Osteocyte (in vitro differentiated cells): ENCODE measurements at places on chromosomes 1 and 21. TPM values are rescaled to one million over a fixed set of nuclear protein-coding genes. Genes with fewer than 3 reads are reported as not detected.

The HLX gene
- total RNA-seq: 0.54 and 1.5 TPM in 2 replicates

The FAM177B gene
- not detected in 2 replicates for total RNA-seq

The ERG gene
- 11.0 and 11.5 TPM in 2 replicates for total RNA-seq

The KCNE1 gene
- total RNA-seq: 0.44 and 0.59 TPM in 2 replicates

DNA sequence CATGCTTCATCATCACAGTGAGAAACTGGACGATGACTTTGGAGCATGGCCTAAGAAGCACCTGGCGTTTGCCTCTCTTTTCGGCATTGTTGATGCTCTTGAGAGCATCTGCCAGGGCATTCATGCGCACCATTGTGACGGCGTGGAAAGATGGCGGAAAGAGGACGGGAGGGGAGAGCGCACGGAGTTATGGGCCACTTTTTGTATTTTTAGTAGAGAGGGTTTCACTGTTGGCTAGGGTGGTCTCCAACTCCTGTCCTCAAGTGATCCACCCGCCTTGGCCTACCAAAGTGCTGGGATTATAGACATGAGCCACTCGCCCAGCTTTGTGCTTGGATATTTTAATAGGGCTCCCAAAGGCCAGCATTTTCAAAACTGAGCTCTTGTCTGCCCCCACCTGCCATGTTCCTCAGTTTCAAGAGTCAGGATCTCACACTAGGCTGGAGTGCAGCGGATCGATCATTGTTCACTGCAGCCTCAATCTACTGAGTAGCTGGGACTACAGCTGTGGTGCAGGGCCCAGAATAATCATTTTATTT is 5.3 kb downstream of the RPS8 start:
- no peak for DNase-seq

DNA sequence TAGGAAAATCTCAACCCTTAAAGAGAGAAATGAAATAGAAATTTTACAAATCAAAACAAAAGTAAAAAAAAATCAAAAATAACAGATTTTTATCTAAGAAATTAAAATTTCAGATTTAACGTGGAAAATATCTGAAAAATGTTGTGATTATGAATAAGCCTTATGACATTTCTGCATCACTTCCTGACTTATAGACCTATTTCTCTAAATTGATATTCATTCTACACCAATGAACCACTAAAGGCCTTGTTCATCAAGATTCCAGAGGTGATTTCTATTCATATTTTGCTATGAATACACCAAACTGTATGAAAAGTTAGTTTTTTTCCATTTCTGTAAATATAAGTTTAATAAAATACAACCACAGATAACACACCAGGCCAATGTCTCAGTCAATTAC is 261.5 kb downstream of the SMYD3 start:
- DNase-seq: no peak

DNA sequence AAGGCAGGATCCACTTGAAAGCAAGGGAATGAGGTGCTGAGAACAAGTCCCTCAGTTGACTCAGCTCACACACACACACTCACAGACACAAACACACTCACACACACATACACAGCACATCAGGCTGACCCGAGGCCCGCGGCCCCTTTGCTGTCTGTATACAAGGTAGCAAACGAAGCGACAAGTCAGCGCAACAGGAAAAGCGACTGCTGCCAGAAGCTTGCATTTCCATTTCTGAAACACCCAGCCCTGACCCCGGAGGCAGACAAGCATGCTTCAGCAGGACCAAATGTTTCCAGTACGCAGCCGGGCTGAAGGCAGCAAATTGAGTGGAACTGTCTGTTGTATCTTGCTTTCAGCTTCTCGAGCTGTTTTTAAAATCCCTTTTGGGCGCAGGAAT is 501.6 kb downstream of the NPHP4 start:
- no peak for DNase-seq

- DNase-seq: no peak
Observed at GRCh38 chr1:235952950-235953615, 86.4 kb upstream of the LYST start.

- DNase-seq: no peak
Observed at GRCh38 chr1:162055062-162055461, 14.4 kb upstream of the NOS1AP start.

DNA sequence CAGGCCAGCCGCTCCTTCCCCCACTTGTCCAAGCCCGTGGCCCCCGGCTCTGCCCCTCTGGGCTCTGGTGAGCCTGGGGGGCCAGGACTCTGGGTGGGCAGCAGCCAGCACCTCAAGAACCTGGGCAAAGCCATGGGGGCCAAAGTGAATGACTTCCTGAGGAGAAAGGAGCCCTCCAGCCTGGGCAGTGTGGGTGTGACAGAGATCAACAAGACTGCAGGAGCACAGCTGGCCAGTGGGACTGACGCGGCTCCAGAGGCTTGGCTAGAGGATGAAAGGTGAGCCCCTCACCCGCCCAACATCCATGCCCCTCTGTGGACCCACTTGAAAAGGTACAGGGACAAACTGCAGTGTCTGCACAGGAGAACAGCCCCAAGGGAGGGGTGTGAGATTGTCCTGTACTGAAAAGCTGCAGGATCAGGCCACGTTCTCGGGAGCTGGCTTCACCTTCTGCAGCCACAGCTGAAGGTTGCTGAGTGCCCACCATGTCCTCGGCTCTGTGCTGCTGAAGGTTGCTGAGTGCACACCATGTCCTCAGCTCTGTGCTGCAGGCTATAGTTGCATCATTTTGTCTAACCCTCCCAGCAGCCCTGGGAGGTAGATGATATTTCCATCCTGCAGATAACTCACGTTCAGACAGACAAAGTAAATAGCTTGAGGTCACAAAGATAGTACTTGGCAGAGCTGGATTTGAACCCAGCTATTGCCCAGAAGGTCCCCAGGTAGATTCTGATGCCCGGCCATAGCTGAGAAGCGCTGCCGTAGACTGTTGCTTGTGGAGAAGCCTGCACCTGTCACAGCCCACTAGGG is 618 bp downstream of the C1orf226 start:
- peak; percentile 77 for DNase-seq
